ENCODE measurements at places on chromosomes 6 and 20.
A peak's percentile ranks its signal among the peaks of the same experiment; 100 is the strongest.

DNA sequence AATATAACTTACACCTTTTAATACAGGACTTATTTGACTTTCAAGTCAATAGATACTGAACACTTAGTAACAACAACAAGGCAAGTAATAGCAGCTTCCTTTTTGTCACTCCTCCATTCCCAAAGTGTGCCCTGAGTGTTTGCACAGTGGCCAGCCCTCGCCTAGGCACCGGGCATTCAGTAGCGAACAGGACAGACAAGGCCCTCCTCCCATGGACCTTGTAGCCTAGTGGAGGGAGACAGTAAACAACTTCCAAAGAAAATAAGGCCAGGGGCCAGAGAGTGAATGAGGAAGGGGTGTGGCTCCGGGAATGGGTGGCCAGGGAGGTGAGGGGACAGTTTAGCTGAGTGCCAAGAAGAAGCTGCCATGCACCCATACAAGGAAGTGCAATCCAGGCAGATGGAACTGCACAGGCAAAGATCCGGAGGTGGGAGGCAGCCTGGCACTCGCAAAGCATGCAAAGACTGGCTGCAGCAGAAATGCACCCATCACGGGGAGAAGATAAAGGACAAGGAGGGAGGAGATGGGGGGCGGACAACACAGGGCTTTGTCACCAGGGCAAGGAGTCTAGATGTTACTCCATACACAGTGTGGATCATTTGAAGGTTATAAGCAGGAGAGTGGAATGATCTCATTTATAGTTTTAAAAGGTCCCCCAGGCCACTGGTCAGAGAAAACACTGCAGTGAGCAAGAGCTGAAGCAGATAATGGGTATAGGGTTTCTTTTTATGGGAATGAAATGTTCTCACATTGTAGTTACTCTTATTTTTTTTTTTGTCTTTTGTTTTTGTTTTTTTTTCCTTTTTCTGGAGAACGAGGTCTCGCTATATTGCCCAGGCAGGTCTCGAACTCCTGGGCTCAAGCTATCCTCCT lies 32.2 kb downstream of the ATP9A start:
- no peak for DNase-seq

DNA sequence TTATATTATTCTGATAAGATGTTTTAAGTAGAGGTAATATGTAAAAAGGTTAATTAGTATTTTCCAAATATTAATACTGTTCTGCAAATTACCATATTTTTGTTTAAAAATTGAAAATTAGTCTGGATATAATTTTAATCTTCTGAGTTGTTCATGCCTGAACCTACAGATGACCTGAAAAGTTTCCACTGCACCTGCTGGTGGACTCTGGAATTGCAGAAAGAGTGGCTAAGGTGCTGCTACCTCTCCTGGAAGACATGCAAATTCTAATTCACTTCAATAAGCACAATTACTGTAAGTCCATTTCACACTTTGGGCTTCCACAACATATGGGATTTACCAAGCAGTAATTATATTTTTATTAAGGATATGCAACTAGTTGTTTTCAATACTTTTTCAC lies 77.7 kb upstream of the OLIG3 start:
- no peak for DNase-seq

GRCh38 chr6:68468244-68468884 lies 166.7 kb upstream of the ADGRB3 start:
- DNase-seq, result no peak

DNA sequence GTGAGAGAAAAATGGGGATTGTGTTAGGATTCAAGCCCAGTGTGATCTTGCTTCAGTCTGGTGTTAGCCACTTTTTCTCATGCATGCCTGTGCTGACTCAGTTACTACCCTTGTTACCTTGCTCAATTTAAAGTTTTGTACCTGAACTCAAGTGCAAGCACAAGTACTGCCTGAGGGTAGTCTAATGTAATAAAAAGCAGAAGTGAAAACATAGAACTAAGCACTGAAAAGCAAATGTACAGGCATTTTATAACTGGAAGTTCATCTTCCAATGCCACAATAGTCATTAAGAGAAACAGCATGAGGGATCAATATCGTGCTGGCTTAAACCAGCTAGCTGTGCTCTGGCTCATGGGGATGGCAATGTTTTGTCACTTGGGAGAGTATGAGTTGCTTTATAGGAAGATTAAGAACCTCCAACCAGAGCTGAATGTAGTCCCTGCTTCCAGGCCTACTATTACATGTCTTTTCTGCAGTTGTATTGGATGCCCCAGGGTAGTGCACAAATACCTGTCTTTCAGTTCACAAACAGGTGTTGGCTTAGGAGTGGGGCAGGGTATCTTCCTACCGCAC lies 48.7 kb downstream of the SLC35F1 start:
- no peak for DNase-seq

DNA sequence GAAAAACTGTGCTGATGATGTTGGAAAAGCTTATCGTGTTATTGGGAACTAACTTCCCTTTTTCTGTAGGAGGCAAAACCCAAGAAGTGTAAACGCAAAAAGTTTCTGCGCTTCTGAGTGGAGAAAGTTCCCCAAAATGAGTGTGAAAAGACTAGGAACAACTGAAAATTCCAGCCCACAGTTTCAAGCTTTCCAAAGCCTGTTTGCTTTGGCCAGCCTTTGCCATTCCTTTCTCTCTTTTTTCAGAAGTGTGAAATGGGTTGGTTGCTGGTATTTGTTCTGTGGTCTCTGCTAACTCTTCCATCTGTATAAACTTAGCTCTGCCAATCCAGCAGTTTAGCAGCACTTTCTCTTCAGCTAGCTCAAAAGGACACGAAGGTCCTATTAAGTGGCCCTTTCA lies 491.3 kb downstream of the MAFB start:
- DNase-seq, result no peak

GRCh38 chr20:47487175-47487917 lies 14.3 kb upstream of the NCOA3 start:
- DNase-seq, result peak; percentile 4

- no peak for DNase-seq
Observed at GRCh38 chr6:28135393-28135792, 6.3 kb upstream of the ZKSCAN8 start.

DNA sequence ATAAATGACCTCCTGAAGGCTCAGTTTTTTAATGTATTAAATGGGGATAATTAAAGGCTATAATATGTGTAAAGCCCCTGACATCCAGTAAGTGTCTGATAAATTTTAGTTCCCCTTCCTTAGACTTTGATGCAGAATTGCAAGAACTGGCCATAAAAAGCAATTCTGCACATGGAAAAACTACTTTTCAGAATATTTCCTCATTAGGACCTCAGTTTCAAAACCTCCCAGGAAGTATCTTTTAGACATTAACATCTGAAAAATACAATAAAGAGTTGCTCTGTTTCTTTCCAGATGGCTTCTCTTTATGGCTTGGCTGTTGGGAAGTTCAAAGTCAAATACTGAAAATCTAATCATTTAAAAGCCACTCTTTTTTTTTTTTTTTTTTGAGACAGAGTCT lies 106.3 kb upstream of the ZNF217 start:
- DNase-seq, result no peak

DNA sequence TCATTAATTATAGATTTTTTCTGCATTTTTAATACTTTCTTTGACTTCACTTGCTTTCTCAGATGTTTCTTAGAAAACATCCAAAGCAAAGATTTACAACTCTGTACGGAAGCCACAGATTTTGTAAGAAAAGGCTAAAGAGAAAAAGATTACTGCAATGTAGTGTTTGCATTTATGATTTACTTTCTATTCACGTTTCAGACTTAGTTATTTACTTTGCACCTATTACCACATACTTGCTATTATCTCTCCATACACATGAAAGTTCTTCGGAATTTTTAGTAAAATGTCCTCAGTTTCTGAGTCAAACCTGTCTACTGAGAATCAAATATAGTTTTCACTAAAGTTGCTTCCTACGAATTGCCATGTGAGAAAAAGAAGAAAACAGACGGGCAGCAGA lies 22.2 kb upstream of the PHACTR2 start:
- no peak for DNase-seq

DNA sequence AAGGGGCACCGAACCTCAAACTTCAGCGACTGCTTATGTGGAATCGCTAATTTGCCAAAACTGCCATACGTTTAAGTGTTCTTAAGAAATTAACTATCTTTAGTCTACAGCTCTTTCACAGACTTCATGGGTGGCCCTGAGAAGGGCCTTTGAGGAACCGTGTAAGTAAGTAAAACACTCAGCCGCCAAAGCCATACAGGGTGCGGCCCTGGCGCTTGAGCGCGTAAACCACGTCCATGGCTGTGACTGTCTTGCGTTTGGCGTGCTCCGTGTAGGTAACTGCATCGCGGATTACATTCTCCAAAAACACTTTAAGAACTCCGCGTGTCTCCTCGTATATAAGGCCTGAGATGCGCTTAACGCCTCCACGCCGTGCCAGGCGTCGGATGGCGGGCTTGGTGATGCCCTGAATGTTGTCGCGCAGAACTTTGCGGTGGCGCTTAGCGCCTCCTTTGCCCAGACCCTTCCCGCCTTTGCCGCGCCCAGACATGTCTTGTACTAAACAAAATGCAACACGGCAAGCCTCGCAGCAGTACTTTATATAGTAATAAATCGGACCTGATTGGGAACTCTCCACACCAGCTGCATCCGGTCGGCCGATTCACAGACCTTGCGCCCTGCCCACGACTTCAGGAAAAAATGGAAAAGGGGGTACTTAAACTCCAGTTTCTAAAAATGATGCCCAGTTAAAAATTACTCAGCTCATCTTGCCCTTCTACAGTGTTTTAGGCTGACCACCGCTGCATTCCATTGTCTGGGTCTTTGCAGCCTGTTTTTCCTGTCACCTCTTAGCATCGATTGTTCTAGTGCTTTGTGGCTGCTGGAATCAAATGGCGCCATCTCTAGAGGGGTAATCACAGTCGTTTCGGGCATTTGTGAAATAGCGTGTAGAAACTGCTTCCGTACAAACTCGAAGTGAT lies 38.9 kb downstream of the OR2B2 start:
- DNase-seq, result peak; percentile 41

DNA sequence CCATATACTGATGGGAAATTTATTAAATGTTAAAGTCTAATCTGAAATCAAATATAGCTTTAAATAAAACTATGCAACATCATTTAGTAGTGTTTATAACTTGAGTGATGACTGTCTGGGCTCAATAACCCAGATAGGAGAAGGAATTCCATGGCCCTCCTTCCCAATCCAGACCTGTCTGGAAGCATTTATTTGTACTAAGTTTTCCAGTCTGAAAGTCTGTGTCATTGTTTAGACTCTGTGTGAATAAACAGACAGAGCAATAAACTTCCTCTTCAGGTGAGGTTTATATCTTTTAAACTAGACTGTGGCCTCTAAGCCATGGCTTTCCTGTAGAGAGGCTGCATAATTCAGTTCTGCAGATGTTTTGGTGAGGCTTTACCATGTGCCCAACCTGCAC lies 176.4 kb downstream of the SOX4 start:
- DNase-seq, result no peak

DNA sequence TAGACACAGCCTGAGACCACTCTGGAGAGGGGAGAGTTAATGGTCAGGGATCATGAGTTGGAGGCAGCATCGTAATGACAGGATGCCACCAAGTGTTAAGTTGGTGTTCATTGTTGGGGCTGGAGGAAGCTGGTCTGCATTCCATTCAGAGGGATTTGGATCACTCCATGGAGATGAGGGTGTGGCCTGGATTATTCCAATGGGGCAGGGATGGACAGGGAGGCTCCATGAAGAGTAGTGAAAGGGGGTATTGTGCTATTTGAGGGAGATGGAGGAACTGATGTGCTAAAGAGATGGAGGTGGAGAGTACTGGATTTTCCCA lies 1.1 kb downstream of the SAPCD1 start:
- no peak for DNase-seq

DNA sequence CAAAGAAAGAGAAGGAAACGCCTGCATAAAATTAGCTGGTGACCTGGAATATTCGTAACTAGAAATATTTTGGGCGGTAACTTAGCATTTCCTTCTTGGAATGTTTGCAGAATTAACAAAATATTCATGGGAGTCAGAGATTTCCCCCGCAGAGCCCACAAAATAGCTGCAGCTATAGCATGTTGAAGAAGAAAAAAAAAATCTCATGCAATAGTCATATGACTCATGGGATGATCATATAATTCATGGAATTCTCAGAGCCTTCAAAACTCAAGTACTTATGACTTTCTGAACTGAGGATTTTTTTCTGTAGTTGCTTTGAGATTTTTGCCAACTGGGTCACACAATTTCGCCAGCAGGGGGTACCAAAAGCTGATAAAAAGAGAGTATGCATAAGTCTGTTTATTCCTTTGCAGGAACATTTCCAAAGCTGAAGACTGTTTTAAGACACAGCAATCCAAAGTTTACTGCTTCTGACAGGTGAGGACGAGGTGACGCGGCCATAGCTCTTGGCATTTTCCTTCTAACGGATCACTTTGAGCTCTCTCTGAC lies 586.0 kb upstream of the CHD6 start:
- no peak for DNase-seq

- no peak for DNase-seq
Observed at GRCh38 chr6:4030669-4031068, 48.3 kb downstream of the FAM217A start.

DNA sequence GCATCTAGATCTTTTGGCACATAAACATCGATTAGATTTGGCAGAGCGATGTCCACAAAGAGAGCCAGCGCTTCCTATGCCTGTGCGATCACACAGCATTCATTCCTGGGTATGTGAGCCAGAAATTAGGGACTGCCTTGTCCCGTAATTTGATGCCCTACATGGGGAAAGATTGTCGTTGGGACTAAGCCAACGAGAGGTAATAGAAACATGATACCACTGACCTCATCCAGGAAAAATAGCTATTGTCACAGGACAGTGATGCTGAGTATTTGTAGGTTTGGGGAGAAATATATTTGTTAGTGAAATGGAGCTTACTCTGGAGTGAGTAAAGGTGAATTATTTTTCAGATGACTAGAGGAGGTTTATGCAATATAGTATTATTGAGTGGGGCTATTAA lies 154.0 kb downstream of the TSHZ2 start:
- no peak for DNase-seq

DNA sequence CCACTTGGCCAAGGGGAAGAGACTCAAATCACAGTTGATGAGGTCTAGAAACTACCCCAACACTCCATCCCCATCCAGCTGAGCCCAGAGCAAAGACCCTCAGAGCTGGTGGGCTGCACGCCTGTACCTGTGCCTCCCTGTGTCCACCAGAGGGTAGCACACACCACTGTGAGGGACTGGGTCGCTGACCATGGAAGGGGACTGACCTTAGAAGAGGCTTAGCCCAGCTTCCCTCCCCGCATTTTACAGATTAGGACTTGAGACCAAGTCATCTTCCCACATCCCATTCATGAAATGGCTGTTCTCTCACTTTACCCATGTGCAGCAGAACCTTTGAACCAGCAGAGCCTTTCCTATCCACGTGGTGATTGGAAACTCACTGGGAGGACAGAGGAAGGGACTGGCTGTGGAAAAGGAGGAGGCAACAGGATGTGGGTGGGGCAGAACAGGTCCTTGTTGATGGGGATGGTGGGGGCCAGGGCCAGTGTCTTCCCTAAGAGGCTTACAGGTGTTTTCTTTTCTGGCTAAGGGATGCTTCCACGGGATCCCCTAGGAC lies 44.3 kb downstream of the CPXM1 start:
- DNase-seq, result no peak

- DNase-seq, result no peak
Observed at GRCh38 chr6:110345025-110345424, 13.1 kb downstream of the METTL24 start.

GRCh38 chr6:20313051-20313450 lies 88.6 kb upstream of the E2F3 start:
- no peak for DNase-seq

- no peak for DNase-seq
Observed at GRCh38 chr6:14192216-14192788, 74.7 kb downstream of the CD83 start.

GRCh38 chr6:142868917-142869316 lies 76.1 kb downstream of the HIVEP2 start:
- DNase-seq, result no peak

All from activated naive CD4-positive, alpha-beta T cell (primary cell).